H9 (cell line): ENCODE measurements at places on chromosomes 1 and 21. TPM values are rescaled to one million over a fixed set of nuclear protein-coding genes. Genes with fewer than 3 reads are reported as not detected.

The CD164L2 gene
- total RNA-seq, result 1.2 and 1.5 TPM in 2 replicates

GRCh38 chr1:66520655-66521054 is 13.3 kb upstream of the SGIP1 start:
- DNase-seq, result no peak

DNA sequence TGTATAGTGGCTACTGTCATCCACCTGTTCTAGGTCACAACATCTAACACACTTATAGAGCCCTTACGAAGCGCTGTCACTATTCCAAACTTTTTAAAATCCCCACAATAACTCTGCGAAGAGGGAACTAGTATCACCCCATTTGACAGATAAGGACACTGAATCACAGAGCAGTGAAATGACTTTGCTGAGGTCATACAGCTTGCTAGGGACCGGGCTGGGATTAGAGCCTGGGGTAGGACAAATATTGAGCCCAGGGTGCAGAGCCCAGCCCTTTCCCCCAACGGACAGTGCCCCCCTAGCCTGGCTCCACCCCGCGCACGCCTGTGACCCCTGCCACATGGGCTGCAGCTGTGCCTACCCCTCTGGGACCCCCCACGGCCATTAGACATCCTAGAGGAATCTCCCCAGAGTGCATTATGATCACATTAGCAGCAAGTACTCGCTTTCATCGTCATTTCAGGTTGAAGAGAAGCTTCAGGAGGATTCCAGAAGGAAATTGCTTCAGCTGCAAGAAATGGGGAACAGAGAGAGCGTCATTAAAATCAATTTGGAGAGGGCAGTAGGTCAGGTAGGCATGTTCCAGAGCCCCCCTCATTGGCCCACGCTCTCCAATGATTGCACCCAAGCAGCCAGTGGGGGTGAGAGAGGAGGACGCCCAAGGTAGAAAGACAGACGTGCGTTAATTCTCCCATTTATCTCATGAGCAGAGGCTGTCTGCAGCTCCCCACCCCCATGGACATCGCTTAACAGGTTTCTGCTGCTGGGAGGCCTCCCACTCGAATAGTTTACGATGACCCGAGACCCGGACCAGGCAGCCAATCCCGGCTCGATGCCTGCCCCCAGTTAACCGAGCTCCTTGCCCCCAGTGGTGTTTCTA is 77.2 kb downstream of the FHAD1 start:
- no peak for DNase-seq

GRCh38 chr1:167915569-167915968 is 1.6 kb upstream of the ADCY10 start:
- DNase-seq, result no peak

DNA sequence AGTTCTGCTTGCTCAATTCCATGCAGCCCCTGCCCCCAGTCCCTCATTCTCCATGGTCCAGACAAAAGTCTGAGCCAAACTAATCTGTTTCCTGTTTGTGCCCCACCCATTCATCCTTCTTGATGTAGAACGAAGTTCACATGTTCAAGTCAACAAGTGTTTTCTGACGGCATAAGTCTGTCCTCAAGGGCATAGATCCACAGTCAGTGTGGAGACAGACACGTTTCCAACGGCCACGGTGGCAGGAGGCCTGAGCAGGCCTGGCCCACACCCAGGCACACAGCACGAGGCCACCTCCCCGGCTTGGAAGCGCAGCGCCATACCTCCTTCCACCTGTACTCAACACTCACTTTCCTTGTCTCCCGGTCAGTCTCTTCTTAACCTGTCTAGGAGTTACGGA is 16.1 kb downstream of the ADORA1 start:
- no peak for DNase-seq

DNA sequence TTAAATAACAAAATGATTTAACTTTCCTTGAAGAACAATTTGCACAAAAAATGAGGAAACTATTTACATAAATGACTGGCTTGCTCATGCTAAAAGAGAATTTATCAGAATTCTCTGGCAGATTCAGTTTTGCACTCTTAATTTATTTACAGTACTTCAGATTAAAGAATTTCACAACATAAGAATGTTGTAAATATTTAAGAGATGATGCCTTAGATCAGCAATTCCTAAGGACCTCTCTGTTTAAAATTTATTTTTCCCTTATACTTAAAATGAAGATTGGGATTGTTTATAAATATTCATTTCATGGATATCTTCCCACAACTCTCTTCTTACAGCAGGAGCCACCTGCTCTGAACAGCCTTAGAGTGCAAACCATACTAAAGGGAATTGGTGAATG is 120.8 kb downstream of the OLFM3 start:
- DNase-seq, result no peak
